ENCODE measurements at places on chromosomes 1 and 21. TPM values are rescaled to one million over a fixed set of nuclear protein-coding genes. Genes with fewer than 3 reads are reported as not detected.

The LRRC71 gene
- 0.16 TPM for total RNA-seq

The PAX7 gene
- total RNA-seq: 0.95 TPM

The FCAMR gene
- not detected for total RNA-seq

The CPLANE2 gene
- 3.2 TPM for total RNA-seq

The MAEL gene
- 0.48 TPM for total RNA-seq

DNA sequence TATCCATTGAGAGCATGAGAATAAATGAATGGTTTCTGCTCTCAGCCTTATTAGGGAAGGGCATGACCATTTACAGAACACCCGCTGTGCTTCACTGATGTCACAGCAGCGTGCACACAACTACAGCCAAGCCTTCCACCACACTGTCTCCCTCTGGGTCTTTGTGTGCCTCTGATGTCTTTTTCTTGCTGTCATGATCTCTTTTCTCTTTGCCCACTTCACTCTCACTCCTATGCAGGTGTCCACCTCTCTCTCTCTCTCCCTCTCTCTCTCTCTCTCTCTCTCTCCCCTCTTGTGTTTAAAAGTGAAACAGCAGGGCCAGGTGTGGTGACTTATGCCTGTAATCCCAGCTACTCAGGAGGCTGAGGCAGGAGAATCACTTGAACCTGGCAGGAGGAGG lies 232.5 kb upstream of the JUN start:
- DNase-seq: no peak

DNA sequence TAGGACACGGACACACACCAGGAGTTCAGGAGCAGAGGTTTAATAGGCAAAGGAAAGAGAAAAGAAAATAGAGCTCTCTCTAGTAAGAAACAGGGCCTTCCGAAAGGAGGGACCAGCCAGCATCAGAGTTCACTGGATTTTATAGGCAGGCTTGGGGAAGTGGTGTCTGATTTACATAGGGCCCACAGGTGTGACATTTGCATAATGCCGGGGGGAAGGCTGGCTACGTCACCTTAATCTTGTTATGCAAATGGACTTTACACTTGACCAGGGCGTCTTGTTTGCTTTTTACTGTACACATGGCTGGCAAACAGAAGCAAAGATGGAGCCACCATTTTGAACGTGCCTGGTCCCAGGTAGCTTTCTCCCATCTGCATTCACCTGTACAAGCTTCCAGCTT lies at the start of gene OR14A16:
OR14A16 (minus strand) TSS at position 97 of the 400 bp plus-strand sequence. CDS start 8,390 bp downstream, outside the sequence.
- no peak for DNase-seq

GRCh38 chr1:116508984-116509980 lies 61.5 kb downstream of the CD58 start:
- no peak for DNase-seq

DNA sequence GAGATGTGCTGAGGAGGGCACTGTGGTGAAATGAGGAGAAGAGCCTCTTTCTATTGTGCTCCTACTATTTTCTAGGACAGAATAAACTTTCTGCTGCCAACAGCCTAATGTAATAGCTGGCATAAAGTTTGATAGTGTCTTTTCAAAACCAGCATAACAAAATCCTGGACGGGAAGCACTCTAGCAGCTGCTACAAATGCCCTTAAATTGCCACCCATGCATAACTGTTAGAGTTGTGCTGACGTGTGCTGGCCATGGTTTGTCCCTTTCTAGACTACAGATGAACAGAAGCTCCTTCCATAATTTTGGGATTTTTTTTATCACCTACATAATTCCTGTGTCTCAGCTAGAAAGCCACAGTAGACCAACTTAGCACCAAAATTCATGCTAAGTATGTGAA lies 88.5 kb upstream of the DEPDC1 start:
- DNase-seq: no peak

DNA sequence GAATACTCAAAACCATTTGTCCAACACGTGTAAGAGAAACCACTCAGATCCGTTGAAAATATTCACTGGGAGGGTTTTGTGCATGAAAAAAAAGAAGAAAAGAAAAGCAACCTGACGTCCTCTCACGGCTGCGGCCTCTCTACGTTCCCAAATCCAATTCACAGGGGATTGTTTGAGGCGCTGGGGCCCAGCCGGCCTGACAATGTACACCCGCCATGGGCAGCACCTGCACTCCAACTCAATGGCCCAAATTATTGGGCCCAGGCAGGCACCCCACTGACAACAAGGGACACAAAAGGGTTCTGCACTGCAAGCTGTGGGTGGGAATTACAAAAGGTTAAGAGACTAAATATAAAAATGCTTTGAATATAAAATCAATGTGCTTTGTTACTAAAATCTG lies 41.5 kb downstream of the MORN1 start:
- no peak for DNase-seq

DNA sequence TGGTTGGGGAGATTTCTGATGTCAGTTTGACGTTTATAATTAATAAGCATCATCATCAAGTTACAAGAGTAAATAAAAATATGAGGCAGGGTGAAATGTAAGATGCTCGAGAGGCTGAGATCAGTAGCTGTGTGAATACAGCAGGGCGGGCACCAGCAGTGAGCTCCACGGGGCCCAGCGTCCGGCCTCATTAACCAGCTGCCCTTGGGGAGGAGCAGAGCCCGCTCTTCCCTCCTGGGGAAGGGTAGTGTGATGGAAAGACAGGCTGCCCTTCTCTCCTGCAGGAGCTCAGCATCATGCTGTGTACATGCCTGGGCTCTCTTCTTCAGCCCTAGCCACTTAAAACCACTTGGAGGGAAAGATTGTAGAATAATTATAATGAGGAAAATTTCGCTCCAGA lies 23.4 kb downstream of the PDE9A start:
- no peak for DNase-seq

DNA sequence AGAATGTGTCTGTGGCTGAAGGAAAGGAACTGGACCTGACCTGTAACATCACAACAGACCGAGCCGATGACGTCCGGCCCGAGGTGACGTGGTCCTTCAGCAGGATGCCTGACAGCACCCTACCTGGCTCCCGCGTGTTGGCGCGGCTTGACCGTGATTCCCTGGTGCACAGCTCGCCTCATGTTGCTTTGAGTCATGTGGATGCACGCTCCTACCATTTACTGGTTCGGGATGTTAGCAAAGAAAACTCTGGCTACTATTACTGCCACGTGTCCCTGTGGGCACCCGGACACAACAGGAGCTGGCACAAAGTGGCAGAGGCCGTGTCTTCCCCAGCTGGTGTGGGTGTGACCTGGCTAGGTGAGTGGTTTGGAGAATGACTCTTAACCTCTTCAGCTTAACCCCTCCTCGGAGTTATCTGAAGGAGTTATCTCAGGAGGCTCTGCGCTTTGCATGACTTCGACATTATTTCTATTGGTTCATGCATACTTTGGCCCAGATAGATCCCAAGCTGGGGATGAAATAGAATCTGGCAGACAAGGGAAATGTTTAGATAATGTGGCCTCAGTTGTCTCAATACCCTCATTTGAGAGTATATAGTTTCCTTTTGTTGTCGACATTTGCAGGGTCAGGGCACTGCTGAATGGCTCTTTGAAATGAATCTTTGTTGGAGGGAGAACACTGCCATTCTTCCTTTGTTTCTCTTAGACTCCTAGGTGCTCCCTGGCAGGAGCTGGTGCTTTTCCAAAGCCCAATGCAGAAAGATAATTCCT lies 39.7 kb downstream of the PTGFRN start:
- DNase-seq: no peak

- no peak for DNase-seq
Observed at GRCh38 chr1:149936992-149937705, 470 bp upstream of the MTMR11 start.

DNA sequence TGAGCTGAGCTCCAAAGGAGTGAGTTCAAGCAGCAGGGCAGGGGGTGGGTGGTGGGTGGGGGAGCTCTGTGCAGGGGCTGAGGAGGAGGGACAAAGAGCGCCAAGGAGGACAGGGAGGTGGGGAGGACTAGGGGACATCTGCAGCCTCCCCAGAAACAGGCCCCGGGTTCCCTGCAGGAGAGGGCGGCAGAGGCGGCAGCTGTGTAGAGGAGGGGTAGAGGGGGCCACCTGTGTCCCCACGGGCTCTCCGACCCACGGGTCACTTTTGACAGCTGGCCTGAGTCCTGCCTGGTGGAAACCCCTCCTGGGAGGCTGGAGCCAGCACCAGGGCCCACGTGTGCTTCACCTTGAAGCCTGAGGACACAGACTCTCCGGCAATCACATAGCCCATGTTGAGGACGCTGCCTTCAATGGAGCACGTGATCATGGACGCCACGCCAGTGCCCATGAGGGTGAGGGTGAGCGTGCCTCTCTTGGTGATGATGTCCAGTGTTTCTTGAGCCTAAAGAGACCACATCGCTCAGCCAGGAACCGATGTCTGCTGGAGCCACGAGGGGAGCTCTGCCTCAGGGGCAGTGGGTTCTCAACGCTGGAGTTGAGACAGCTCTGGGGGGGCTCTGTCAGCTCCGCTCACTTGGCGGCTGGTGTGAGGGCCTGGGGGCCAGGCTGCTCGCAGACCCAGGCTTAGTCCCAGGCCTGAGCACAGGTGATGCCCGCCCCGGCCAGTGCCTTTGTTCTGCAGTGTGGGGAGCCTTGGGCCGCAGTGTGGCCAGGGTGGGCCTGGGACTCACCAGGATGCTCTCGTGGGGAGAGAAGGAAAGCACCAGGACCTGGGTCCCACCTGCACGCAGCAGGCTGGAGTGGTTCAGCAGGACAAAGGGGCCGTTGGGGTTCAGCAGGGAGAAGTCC lies 6.6 kb upstream of the TMEM52 start:
- no peak for DNase-seq

DNA sequence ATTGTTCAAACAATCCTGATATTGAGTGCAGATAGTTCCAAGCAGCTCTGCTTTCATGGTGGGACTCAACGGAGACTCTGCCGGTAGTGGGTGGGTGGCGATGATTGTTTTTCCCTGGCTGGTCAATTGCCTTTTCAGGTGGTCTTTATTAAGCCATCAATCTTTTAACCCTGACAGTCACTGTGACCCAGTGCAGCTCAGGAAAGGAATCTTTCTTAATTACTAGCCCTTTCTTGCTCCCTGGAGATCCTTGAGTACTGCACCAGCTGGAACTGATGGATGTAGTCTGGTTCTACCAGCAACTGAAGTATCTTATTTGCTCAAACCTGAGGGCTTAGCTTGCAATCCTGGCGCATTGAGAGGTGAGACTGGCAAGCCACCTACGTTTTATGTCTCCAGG lies 196.4 kb downstream of the PLPP3 start:
- DNase-seq: no peak

DNA sequence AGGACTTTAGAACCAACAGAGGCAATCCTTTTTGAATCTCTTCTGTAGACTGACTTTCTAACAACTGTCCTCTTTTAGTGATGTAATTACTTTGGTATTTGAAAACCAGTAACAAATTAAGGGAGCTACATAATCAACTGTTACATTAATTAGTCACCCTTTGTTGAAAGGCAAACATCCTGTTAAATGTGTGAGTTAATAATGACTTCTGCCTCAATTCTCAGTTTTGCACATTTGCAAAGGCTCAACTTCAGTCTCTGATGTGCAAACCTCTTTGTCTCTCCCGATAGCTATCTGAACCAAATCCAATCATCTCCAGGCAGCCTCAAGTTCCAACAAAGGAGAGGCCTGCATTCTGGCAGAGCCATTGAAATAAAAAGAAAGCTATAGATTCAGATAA lies 135.4 kb upstream of the C8B start:
- DNase-seq: no peak

- DNase-seq: no peak
Observed at GRCh38 chr21:24118738-24119459, 1488.4 kb downstream of the MRPL39 start.

DNA sequence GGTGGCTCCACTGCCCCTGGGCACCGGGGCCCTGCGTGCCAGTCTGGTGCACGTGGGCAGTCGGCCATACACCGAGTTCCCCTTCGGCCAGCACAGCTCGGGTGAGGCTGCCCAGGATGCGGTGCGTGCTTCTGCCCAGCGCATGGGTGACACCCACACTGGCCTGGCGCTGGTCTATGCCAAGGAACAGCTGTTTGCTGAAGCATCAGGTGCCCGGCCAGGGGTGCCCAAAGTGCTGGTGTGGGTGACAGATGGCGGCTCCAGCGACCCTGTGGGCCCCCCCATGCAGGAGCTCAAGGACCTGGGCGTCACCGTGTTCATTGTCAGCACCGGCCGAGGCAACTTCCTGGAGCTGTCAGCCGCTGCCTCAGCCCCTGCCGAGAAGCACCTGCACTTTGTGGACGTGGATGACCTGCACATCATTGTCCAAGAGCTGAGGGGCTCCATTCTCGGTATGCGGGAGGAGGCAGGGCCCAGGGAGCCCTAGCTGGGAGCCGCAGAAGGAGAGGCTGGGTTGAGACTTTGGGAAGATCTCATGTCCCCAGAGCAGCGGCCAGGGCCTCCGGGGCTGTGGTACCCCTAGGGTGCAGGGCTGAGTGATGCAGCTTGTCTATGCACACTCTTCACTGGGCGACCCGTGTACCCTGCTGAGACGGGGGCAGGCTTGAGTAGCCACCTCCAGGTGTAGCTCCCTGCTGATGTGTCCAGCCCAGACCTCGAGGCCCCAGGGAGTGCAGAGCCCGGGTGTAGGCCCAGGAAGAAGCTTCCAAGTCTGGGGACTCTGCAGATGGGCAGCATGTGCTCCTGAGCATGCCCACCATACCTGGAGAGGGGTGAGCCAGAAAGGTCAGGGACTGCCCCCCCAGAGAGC lies 1.8 kb downstream of the VWA1 start:
- no peak for DNase-seq

GRCh38 chr1:31920956-31921355 lies 17.2 kb downstream of the PTP4A2 start:
- no peak for DNase-seq

DNA sequence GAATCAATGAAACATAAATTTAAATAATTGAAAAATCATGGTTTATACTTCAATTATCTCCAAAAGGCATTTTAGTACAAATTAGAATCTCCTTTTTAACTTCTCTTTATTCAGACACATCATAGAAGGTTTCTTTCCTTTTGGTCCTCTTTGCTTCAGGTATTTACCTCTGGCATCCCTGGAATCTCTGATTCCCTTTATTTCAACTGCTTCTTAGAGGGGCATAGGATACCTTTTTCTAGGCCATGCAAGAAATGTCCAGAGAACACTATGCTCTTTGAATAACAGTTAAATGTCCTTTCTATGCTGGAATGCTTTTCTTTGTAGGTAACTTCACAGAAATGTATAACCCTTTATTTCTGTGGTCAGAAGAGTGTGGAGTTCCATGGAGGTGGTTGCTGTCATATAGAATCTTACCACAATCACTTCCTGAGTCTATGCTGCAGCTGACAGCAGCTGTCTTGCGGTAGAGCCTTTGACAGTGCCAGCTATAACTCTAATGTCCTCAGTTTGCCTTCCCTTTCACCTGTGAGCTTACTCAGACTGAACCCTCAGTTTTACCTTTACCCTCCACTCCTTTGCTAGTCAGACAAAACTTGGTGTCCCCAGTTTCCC lies 8.6 kb downstream of the LAMC2 start:
- no peak for DNase-seq

- DNase-seq: no peak
Observed at GRCh38 chr1:76068542-76068941, 6.0 kb upstream of the ST6GALNAC3 start.

- DNase-seq: no peak
Observed at GRCh38 chr1:3369446-3370076, 84.9 kb upstream of the ARHGEF16 start.

GRCh38 chr1:74637296-74637695 lies 36.3 kb downstream of the ERICH3 start:
- no peak for DNase-seq

GRCh38 chr1:211648336-211648735 lies 27.1 kb downstream of the NEK2 start:
- DNase-seq: no peak

GRCh38 chr21:31346256-31346821 lies 2.3 kb upstream of the TIAM1 start:
- DNase-seq: no peak
